ENCODE measurements at places on chromosomes 5 and 9. TPM values are rescaled to one million over a fixed set of nuclear protein-coding genes. Genes with fewer than 3 reads are reported as not detected.

The HMGCS1 gene
- total RNA-seq = 42.6 TPM

The TNFSF8 gene
- total RNA-seq = not detected

The TEK gene
- total RNA-seq = 0.91 TPM

The AIF1L gene
- 4.1 TPM for total RNA-seq

The AGXT2 gene
- total RNA-seq = not detected

The FBP1 gene
- not detected for total RNA-seq

DNA sequence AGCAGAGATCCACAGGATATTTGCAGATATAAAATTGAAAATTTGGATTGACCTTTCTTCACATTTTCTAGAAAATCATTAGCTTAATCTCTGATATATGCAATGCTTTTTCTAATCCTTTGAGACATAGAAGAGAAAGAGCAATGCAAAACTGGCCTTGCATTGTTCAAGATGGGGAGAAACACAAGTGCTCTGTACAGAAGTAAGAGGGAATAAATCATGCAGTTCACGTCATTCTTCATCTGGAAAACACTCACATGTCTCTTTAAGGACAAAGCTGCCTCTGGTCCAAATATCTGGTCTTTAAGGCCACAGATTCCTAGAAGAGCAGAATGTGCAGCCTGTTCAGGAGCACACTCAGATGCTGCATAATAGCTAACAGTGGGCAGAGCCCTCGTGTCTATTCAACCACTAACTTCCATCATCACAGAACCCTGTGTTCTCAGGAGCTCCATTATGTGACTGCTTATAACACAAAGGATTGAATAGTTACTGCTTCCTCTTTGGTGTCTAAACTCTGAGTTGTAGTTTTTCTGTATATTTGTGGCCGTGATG is 277.5 kb downstream of the PLK2 start:
- no peak for DNase-seq

DNA sequence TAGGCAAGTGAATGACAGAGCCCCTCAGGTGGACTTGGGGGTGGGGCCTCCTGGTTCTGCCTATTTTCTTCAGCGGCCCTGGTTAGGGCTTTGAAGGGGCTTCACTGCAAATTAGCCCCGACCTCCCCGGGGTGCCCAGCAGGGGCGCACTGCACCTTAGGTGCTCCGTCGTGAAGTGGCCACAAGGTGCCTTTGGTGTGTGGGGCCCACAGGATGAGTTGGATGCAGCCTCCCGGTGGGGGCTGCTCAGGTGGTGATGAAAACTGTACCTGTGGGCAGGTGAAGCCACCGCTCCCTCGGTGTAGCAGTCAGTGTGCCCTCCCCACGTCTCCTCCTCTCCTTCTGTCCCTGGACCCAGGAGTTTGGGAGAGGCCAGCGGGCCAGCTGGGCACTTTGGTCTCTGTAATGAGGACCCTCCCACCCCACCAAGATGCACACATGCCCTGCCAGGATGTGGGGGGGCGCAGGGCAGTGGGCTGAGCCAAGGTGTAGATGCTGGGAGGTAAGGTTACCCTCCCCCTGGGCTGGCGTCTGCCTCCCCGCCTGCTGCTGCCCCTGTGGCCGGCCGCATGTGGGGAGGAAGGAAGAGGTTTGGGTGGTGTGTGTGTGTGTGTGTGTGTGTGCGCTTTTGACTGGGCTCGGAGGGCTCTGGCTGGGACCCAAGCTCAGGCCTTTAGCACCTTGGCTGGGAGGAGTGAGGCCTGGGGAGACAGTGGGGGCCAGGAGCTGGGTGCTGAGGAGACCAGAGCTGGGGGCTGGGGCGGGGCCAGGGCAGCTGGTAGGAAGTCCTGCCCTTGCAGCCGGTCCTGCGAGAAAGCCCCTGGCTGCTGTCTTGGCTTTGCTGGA is 55.6 kb downstream of the RXRA start:
- no peak for DNase-seq

DNA sequence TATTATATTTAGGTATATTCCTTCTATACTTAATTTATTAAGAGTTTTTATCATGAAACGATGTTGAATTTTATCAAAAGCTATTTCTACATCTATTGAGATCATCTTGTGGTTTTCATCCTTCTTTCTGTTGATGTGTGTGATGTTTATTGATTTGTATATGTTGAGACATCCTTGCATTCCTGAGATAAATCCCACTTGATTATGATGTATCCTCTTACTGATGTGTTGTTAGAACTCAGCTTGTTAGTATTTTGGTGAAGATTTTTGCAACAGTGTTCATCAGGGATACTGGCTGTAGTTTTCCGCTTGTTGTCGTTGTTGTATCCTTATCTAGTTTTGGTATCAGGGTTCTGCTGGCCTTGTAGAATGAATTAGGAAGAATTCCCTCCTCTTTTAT is 213.6 kb downstream of the GDNF start:
- no peak for DNase-seq

DNA sequence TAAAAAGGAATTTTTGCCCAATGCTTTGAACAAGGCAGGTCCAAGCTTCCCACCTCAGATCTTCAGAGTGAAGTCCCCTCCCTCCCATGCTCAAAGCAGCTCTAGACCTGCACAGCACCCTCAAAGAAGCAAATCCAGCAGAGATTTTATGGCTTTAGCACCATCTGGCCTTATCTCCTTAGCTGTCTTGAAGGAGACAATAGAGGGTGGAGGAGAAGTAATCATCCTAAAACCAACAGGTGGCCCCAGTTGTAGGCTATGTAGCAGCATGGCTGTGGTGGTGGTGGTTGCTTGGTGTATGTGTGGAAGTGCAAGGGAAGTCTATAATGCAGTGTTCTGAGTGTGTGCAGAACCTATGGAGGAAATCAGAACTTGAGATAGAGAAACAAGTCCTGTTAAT is 140.1 kb downstream of the GRIA1 start:
- no peak for DNase-seq

GRCh38 chr9:130172858-130173665 is 858 bp downstream of the NCS1 start:
- peak; percentile 22 for DNase-seq

GRCh38 chr5:127930311-127930710 is 153.3 kb upstream of the SLC12A2 start:
- DNase-seq = peak; percentile 39

DNA sequence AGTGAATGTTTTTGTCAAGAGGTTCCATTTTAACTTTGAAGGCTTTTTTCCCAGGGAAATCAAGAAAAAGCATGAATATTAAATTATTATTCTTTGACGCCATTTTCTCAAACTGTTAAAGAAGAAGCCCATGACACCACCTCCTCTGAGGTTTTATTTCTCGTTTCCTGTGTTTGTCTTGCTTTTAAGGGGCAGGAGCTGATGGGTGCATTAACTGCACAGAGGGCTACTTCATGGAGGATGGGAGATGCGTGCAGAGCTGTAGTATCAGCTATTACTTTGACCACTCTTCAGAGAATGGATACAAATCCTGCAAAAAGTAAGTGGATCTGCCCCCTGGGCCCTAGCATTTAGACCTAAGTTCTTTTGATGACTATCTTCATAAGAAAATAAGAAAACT is 205.3 kb downstream of the RFK start:
- no peak for DNase-seq

- DNase-seq = no peak
These were observed 87.9 kb upstream of the SLC24A2 start for GRCh38 chr9:19876569-19877316.

GRCh38 chr9:10254338-10254737 is 358.5 kb downstream of the PTPRD start:
- DNase-seq = no peak

DNA sequence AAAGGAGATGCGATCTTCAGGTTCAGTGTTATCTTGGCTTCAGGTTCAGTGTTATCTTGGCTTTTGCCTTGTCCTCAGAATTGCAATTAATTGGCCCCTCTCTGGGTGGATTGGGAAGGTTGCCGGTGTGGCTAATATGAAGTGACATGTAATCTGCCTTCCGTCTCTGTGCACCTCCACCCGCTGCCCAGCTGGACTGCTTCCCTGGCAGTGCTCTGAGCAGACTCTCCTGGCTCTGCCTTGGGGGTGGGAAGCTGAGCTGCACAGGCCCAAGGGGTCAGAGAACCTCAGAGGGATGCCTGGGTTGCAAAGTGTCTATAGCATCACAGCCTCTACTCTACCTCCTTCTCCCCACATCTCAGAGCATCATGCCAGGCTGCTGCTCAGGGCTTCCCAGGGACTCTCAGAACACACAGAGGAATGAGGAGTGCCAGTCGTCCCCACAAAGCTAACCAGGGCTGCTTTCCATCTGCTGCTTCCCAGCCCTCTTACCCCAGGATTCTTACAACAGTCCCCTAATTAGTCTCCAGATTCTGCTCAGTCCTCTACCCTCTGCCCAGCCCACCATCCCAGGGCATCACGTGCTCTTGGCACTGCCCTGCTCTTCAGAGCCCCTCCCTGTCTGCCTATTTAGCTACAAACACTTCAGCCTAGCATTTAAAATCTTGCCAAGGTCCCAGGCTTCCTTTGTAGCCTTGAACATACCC is 54.4 kb upstream of the AFAP1L1 start:
- DNase-seq = no peak

- no peak for DNase-seq
These were observed 15.5 kb downstream of the ADGRD2 start for GRCh38 chr9:124465736-124466135.

GRCh38 chr5:74632947-74633356 is 7.6 kb downstream of the ENC1 start:
- peak; percentile 66 for DNase-seq

DNA sequence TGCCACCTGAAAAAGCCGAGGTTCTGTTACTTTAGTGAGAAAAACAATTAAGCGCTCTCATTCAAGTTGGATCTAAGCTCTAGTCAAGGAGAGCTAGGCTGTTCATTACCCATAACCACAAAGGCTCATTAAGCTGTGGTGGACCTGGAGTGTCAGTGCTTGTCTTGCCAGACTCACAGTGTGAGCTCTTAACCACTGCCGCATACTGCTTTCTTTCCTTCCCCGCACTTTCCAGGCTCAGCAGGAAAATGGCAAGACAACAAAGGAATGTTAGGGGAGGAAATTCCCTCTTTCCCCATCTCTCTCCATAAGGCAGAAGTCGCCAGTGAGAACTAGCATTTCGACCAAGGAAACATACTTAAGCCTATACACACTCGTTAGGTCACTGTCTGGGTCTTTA is 467.3 kb downstream of the ENC1 start:
- no peak for DNase-seq

DNA sequence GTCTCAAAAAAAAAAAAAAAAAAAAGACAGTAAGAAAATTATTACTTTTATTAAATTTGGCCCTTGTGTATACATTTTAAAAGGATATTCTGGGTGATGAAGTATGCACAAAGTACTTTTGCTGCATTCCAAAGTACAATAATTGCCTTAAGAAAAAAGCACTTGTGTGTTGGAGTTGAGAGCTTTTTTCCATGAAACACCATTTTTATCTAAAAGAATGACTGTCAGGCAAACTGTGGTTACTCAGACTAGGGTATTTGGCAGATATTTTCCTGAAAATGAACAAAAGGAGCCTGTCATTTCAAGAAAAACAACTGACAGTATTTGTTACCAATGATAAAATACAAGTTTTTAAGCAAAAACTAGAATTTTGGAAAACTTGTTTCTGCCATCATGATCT is 84.3 kb upstream of the PTPN3 start:
- DNase-seq = no peak

GRCh38 chr5:134510970-134511795 is 14.3 kb upstream of the JADE2 start:
- DNase-seq = peak; percentile 87

Data from MCF 10A (cell line).